ENCODE measurements at places on chromosomes 3 and 15. TPM values are rescaled to one million over a fixed set of nuclear protein-coding genes. Genes with fewer than 3 reads are reported as not detected.

GRCh38 chr3:34727700-34728099 is 911.6 kb upstream of the ARPP21 start:
- no peak for DNase-seq
- H3K36me3 ChIP-seq = no peaks in the 10 kb centered on the region
- no peaks in the 10 kb centered on the region for H3K4me1 ChIP-seq
- no peak overlapping the region for H3K27ac ChIP-seq
- no peak overlapping the region for H3K4me3 ChIP-seq
- H3K27me3 ChIP-seq = no peaks in the 10 kb centered on the region

GRCh38 chr15:56320316-56320715 is 44.9 kb upstream of the TEX9 start:
- no peaks in the 10 kb centered on the region for H3K36me3 ChIP-seq
- H3K4me3 ChIP-seq = no peak overlapping the region
- no peak overlapping the region for H3K27ac ChIP-seq
- DNase-seq = no peak
- no peaks in the 10 kb centered on the region for H3K27me3 ChIP-seq
- H3K4me1 ChIP-seq = no peaks in the 10 kb centered on the region

- H3K27ac ChIP-seq = peak overlapping the region; percentile 96
- peaks cover 45% of the 10 kb centered on the region for H3K4me1 ChIP-seq
- DNase-seq = peak; percentile 62
- H3K36me3 ChIP-seq = peaks cover 40% of the 10 kb centered on the region
- peak overlapping the region; percentile 95 for H3K4me3 ChIP-seq
Measured at GRCh38 chr3:49721896-49722781, 1.6 kb downstream of the GMPPB start.

DNA sequence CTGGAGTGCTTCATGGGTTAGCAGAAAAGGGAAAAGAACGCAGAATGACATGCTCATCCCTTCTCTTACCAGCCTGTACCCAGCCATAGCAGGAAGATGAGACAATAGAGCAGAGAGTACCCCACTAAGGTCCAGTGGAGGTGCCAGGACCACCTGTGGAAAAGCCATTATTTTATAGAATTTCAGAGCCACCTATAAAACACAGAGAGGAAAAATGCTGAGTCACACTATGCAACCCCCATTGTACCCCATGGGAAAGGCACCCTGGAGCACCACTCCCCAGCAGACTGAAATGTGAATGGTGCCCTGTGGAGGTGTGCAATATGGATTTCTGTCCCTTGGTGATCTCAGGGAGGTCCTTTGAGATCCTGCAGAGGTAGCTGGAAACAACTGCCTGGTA is 97.2 kb downstream of the HES1 start:
- no peak overlapping the region for H3K27ac ChIP-seq
- H3K27me3 ChIP-seq = no peaks in the 10 kb centered on the region
- no peak overlapping the region for H3K4me3 ChIP-seq
- no peaks in the 10 kb centered on the region for H3K36me3 ChIP-seq
- DNase-seq = no peak
- H3K4me1 ChIP-seq = no peaks in the 10 kb centered on the region

DNA sequence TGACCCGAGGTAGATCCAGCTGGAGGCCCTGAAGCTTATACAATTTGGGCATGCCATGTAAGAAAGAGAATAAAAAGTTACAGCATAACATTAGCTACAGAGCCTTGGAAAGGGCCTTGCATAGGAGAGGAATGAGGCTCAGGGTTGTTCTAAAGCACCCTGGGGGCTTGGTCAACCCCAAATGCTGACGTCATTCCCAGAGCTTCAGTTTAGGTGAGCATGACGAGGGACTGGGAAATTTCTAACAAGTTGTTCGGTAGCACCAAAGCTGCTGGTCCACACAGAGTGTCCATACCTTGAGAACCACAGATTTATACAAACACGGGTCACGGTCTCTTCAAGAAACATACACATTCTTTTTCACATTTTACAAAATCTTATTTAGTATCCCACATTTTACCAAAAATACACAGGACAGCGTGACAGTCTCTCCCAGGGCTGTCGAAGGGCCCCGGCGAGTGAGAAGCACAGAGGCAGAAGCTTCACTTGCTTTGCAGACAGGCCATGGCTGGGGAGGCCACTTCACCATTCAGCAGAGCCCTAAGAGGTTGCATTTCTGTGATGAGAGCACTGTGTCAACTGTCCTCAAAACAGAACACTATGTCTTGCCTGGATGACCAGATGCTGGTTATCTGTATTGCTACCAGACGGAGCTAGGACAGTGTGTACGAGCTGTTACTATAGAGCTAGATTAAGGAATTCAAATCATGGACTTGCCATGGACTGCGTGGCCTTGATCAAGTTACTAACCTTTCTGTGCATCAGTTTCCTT is 68.2 kb upstream of the ARRDC4 start:
- no peak overlapping the region for H3K4me3 ChIP-seq
- no peaks in the 10 kb centered on the region for H3K4me1 ChIP-seq
- no peak overlapping the region for H3K27ac ChIP-seq
- DNase-seq = no peak
- no peaks in the 10 kb centered on the region for H3K36me3 ChIP-seq

DNA sequence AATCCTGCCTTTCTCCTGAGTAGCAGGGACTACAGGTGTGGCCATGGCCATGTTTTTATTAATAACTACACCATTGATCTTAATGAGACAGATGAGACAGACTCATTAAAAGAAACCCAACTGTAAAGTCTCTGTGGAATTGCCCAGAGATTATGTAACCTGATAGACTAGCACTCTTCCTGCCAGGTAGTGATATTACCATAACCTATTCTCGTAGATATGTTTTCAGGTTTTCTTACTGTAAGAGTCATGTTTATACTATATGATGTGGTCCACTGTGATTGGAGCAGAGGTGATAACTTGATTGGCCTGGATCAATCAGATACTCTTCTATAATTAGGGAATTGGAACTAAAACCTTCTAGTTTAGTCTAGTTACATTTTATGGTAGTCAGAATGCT is 93.7 kb downstream of the NFKBIZ start:
- H3K36me3 ChIP-seq = no peaks in the 10 kb centered on the region
- no peaks in the 10 kb centered on the region for H3K27me3 ChIP-seq
- DNase-seq = no peak
- H3K27ac ChIP-seq = no peak overlapping the region
- H3K4me3 ChIP-seq = no peak overlapping the region

DNA sequence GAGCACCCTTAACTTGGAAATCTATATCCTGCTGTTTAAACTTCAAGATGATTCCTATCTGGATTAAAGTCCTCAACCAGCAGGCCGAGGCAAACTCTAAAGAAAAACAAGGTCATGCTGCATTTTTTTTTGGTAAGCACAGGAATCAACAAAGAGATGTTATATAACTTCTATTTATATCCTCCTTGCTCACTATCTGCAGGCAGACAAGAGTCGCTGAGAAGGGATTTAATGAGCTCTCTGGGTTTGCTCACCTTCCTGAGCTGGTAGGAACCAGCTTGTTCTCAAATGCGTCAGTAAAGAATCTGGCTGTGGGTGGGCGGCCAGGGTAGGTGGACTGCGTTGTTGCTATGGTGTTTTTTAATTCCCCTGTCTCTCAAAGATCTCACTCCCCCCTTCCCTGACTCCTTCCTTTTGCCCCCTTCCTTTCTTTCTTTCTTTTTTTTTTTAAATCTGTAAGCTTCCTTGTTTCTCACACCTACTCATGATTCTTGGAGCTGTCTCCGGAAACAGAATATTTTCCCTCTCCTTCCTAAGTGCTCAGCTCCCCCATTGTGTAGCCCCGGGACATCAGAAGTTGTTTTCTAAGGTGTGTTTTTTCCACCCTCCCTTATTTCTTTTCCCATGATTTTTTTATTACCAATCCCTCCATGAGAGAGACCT is 228.8 kb upstream of the BHLHE40 start:
- no peaks in the 10 kb centered on the region for H3K36me3 ChIP-seq
- peaks cover 37% of the 10 kb centered on the region for H3K4me1 ChIP-seq
- H3K27ac ChIP-seq = peak overlapping the region; percentile 68
- H3K4me3 ChIP-seq = no peak overlapping the region
- no peaks in the 10 kb centered on the region for H3K27me3 ChIP-seq
- peak; percentile 81 for DNase-seq

DNA sequence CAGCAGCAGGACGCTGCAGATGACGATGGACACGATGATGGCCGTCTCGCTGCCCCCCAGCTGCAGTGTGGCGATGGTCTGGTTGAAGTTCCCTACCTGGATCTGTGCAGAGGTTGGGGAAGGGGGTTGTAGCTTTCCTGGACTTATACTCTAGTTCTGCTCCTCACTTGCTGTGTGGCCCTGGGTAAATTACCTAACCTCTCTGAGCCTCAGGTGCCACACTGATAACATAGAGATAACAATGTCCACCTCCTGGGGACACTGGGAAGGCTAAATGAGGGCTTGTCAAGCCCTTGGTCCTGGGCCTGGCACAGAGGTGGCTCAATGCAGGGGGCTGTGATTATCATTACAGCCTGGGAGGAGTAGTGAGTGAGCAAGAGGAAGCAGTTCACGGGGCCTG is 26.9 kb downstream of the H1-8 start:
- no peaks in the 10 kb centered on the region for H3K27me3 ChIP-seq
- H3K4me1 ChIP-seq = peaks cover 13% of the 10 kb centered on the region
- no peak overlapping the region for H3K4me3 ChIP-seq
- DNase-seq = no peak

- no peak overlapping the region for H3K4me3 ChIP-seq
- H3K4me1 ChIP-seq = no peaks in the 10 kb centered on the region
- no peak for DNase-seq
- no peaks in the 10 kb centered on the region for H3K27me3 ChIP-seq
- no peaks in the 10 kb centered on the region for H3K36me3 ChIP-seq
Measured at GRCh38 chr3:133706033-133706432, 40.2 kb upstream of the TF start.

DNA sequence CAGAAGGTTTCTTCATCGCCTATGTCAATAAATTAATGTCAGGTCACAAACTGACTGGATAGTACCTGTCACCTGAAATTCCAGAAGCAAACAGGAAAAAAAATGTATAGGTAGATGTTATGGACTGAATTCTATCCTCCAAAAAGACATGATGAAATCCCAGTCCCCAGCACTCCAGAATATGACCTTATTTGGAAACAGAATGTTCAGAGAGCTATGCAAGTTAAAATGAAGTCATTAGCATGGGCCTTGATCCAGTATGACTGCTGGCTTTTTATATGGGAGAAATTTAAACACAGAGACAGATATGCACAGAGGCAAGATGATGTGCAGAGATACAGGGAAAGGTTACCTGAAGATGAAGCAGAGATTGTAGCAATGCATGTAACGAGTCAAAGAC is 953.4 kb downstream of the ZPLD1 start:
- H3K27ac ChIP-seq = no peak overlapping the region
- H3K4me3 ChIP-seq = no peak overlapping the region
- H3K4me1 ChIP-seq = peaks cover 9% of the 10 kb centered on the region
- H3K36me3 ChIP-seq = no peaks in the 10 kb centered on the region

- no peaks in the 10 kb centered on the region for H3K27me3 ChIP-seq
- H3K27ac ChIP-seq = no peak overlapping the region
- no peaks in the 10 kb centered on the region for H3K36me3 ChIP-seq
- DNase-seq = no peak
- H3K4me3 ChIP-seq = no peak overlapping the region
- H3K4me1 ChIP-seq = no peaks in the 10 kb centered on the region
Measured at GRCh38 chr3:182710557-182711157, 82.6 kb upstream of the ATP11B start.

DNA sequence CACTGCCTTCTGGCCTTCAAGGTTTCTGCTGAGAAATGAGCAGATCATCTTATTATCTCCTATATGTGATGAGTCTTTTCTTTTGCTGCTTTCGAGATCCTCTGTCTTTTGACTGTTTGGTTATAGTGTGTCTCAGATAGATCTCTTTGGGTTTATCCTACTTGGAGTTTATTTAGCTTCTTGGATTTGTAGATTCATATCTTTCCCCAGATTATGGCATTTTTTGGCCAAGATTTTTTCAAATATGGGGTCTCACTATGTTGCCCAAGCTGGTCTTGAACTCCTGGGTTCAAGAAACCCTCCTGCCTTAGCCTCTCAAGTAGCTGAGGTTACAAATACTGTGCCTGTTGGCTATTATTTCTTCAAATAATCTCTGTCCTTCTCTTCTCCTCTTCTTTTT is 150.3 kb downstream of the PDE8A start:
- no peak overlapping the region for H3K4me3 ChIP-seq
- H3K27ac ChIP-seq = no peak overlapping the region
- H3K27me3 ChIP-seq = no peaks in the 10 kb centered on the region

GRCh38 chr15:43748376-43748775 is 2.1 kb downstream of the PDIA3 start:
- H3K4me3 ChIP-seq = no peak overlapping the region
- peaks cover 63% of the 10 kb centered on the region for H3K4me1 ChIP-seq
- DNase-seq = no peak
- no peaks in the 10 kb centered on the region for H3K27me3 ChIP-seq
- peaks cover 6% of the 10 kb centered on the region for H3K36me3 ChIP-seq

DNA sequence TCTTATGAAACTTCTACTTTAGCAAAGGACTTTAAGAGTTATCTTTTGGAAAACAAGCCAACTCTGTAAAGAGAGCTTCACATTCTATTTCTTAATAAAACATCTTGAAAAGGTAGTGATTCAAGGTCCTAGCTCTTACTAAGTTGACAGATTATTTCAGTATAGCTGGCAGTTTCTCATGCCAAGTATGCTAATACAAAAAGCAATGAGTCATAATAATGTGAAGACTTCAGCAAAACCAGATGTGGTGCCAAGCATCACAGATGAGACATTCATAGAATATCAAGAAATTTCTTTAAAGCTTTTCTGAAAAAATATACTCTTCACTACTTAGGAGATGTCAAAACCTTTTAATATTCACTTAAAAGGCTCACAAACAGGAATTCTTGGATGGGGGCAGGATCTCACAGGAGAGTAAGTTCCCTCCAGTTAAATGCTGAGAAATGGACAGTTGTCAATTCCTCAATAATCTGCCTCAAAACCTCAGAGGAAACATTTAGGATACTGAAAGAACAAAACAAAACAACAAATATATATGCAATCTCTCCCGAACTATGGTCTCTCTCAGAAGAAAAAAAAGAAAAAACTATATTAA is 45.6 kb downstream of the DCBLD2 start:
- no peaks in the 10 kb centered on the region for H3K27me3 ChIP-seq
- peaks cover 13% of the 10 kb centered on the region for H3K36me3 ChIP-seq
- H3K4me1 ChIP-seq = no peaks in the 10 kb centered on the region
- no peak for DNase-seq

DNA sequence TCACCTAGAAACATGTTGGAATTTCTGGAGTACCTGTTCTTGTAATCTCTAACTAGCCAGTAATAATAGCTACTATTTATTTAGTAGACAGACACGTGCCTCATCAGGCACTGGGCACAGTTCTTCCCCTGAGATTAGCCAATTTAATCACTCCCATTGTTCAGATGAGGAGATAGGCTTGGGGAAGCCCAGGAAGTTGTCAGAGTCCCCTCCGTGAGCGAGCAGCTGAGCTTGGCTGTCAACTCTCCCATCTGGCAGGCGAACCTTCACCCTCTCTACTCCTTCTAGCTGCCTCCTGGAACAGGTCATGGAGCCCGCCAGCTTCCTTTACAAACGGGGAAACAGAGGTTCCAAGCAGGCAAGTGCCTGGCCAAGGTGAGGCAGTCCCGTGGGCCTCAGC is 31.1 kb upstream of the FGD5 start:
- H3K4me3 ChIP-seq = no peak overlapping the region
- peak; percentile 28 for DNase-seq
- H3K27ac ChIP-seq = no peak overlapping the region

The DAZL gene
- 0.66 TPM for total RNA-seq

The CASR gene
- total RNA-seq = not detected

The STARD5 gene
- total RNA-seq = 2.7 TPM

The GPR87 gene
- not detected for total RNA-seq

The ASB14 gene
- total RNA-seq = not detected

The FBN1 gene
- 57.0 TPM for total RNA-seq

The DUOXA1 gene
- 3.1 TPM for total RNA-seq

The RAB5A gene
- 65.0 TPM for total RNA-seq

The CCR8 gene
- total RNA-seq = not detected

The VPS13C gene
- 71.5 TPM for total RNA-seq

The PRR20G gene
- total RNA-seq = not detected

The LOXL1 gene
- total RNA-seq = 17.5 TPM

The PFKFB4 gene
- total RNA-seq = 2.1 TPM

The CD86 gene
- total RNA-seq = 3.9 TPM
